Endodermal cell (in vitro differentiated cells): ENCODE measurements at places on chromosomes 16 and 17. TPM values are rescaled to one million over a fixed set of nuclear protein-coding genes. Genes with fewer than 3 reads are reported as not detected.

DNA sequence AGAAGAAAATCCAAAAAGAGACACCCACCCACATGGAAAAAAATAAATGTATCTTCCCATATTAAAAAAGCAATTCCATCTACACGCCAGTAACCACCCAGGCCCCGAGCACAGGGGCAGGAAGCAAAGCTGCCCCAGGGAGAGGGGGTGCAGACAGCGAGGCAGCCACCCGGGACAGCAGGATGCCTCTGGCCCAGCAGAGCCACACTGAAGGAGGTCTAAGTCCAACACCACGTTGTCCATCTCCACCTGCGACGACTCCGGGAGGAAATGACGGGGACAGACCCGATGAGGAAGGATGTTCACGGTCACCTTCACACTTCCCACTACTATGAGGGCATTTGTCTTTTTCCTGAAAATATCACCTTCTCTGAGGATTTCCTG, 14.4 kb upstream of the CYTH1 start:
- no peaks in the 10 kb centered on the region for H3K27me3 ChIP-seq
- no peak overlapping the region for H3K27ac ChIP-seq
- H3K4me1 ChIP-seq, result no peaks in the 10 kb centered on the region
- no peak for DNase-seq
- no peak overlapping the region for H3K4me3 ChIP-seq

The ZG16 gene
- not detected in 3 replicates for total RNA-seq

- peaks cover 63% of the 10 kb centered on the region for H3K27me3 ChIP-seq
- H3K4me3 ChIP-seq, result peak overlapping the region; percentile 82
- peak; percentile 83 for DNase-seq
- H3K36me3 ChIP-seq, result peaks cover 4% of the 10 kb centered on the region
Measured at GRCh38 chr16:54932737-54933254, 2.1 kb downstream of the IRX5 start.

- H3K36me3 ChIP-seq, result no peaks in the 10 kb centered on the region
- H3K4me1 ChIP-seq, result no peaks in the 10 kb centered on the region
- H3K27me3 ChIP-seq, result peaks cover 28% of the 10 kb centered on the region
- no peak overlapping the region for H3K27ac ChIP-seq
- peak; percentile 70 for DNase-seq
- no peak overlapping the region for H3K4me3 ChIP-seq
Measured at GRCh38 chr17:82372249-82373071, 895 bp downstream of the UTS2R start.

The POLR2C gene
- 64.2 and 72.0 TPM in 2 replicates for total RNA-seq

GRCh38 chr17:216625-217024, 35.2 kb upstream of the DOC2B start:
- no peak for DNase-seq
- no peaks in the 10 kb centered on the region for H3K4me1 ChIP-seq
- H3K36me3 ChIP-seq, result no peaks in the 10 kb centered on the region
- H3K27me3 ChIP-seq, result no peaks in the 10 kb centered on the region
- no peak overlapping the region for H3K27ac ChIP-seq
- no peak overlapping the region for H3K4me3 ChIP-seq

The KRT32 gene
- total RNA-seq, result not detected in 2 replicates

The DDX52 gene
- total RNA-seq, result 61.0 and 63.3 TPM in 2 replicates

DNA sequence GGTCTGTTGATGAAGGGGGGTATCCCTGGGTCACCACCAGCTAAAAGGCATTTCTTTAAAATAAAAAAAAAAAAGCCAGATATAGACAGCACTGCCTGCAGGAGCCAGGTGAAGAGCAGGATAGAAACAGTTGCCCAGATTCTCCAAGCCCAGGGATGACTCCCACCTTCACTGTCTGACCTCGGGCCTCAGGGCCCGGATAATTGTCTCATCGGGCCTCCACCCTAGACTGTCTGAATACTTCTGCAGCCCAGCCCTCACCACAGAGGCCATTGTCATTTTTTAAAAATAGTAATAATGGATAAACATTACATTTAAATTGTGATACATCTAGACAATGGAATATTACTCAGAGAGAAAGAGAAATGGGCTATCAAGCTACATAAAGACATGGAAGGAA, 92.8 kb upstream of the TNRC6C start:
- H3K27ac ChIP-seq, result peak overlapping the region; percentile 34
- no peak overlapping the region for H3K4me3 ChIP-seq
- H3K4me1 ChIP-seq, result no peaks in the 10 kb centered on the region
- H3K36me3 ChIP-seq, result no peaks in the 10 kb centered on the region
- no peaks in the 10 kb centered on the region for H3K27me3 ChIP-seq

GRCh38 chr16:7025616-7026190, 306.9 kb upstream of the RBFOX1 start:
- no peak overlapping the region for H3K27ac ChIP-seq
- H3K4me1 ChIP-seq, result peaks cover 6% of the 10 kb centered on the region
- peak; percentile 96 for DNase-seq
- H3K27me3 ChIP-seq, result no peaks in the 10 kb centered on the region

- H3K4me3 ChIP-seq, result no peak overlapping the region
- peaks cover 5% of the 10 kb centered on the region for H3K4me1 ChIP-seq
Measured at GRCh38 chr17:75755205-75755901, 9.6 kb downstream of the GALK1 start.

DNA sequence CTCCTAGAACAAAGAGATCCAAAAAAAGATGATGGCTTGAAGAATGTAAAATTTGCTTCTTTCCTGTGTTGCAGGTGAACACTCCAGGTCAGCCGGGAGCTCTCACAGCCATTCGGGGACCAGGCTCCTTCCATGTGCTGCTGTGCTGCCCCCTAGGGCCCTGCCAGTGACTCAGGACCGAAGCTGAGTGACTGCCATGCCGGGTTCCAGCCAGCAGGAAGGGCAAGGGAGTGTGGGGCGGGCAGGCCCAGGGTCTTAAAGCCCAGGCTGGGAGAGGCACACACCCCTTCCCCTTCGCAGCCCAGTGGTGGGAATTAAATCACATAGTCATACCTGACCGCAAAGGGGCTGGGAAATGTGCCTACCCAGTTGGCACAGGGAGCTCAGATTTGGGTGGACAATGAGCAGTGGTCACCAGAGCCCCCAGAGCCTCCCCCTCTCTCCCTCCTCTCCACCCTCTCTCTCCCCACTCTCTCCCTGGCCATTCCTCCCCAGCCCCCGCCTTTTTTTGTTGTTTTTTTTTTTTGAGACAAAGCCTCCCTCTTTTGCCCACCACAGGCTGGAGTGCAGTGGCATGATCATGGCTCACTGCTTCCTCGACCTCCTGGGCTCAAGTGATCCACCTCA, 11.5 kb downstream of the EPOP start:
- peaks cover 5% of the 10 kb centered on the region for H3K27me3 ChIP-seq
- DNase-seq, result peak; percentile 99
- H3K27ac ChIP-seq, result no peak overlapping the region
